Activated gamma-delta T cell (primary cell): ENCODE measurements at places on chromosomes 7 and 10.

DNA sequence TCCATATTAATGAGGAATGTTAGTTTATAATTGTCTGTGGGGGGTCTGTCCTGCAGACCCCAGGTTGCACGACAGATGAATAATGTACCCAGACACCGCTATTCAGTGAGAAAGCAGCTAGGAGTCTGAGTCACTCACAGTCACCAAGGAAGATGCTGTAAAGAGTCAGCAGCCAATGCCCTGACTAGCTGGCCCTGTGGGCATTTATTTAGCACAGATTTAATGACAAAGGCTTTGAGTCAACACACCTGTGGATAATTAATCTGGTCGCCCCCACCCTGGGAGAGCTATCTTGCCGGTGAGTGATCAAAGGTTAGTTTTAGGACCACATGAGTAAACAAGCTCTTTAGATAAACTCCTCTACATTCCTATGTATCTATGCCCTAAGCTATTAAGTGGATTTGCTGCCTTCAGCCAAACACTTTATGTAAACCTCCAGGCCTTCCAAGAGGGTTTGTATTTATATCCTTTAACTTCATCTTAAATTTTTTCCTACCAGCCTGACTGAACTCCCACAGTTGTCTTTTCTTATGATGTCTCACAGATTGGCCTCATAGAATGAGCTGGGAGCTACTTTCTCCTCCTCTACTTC lies 180.0 kb upstream of the ADCY1 start:
- no peak for DNase-seq

- no peak for DNase-seq
These were observed 131.9 kb downstream of the GRID1 start for GRCh38 chr10:86234541-86235270.

DNA sequence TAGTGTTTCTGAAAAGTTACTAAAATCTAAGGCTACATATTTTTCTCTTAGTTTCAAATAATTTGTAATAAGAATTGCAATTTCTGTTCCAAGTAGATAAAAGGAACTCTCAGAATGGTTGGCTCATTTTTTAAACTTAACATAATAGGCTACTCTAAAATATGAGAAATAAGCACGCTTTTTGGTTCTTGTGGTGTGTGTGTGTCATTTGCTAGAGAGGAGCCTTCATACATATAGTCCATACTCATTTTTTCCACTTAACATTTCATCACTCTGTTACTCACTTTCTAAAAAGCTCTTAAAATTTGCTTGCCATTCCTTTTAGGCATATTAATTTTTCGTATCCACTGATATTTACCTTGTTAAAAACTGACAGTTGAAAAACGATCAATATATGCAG lies 74.0 kb upstream of the VWDE start:
- DNase-seq: no peak

DNA sequence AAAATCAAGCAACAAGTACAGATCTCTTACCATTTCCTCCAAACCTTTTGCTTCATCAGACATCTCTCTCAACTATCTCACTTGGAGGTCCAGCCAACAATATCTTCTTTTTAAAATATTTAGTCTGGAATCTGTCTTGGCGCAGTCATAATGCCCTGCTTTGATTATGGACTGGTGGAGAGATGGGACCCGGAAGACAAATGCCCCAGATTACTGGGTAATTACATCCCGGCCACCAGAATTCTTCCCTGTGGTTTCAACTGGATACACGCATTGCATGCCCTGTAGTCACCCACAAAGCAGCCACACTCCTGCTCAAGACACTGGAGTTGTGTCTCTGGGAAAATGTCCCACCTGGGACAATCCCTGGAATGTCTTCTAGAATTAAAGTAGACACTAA lies 65.5 kb downstream of the BPGM start:
- no peak for DNase-seq

DNA sequence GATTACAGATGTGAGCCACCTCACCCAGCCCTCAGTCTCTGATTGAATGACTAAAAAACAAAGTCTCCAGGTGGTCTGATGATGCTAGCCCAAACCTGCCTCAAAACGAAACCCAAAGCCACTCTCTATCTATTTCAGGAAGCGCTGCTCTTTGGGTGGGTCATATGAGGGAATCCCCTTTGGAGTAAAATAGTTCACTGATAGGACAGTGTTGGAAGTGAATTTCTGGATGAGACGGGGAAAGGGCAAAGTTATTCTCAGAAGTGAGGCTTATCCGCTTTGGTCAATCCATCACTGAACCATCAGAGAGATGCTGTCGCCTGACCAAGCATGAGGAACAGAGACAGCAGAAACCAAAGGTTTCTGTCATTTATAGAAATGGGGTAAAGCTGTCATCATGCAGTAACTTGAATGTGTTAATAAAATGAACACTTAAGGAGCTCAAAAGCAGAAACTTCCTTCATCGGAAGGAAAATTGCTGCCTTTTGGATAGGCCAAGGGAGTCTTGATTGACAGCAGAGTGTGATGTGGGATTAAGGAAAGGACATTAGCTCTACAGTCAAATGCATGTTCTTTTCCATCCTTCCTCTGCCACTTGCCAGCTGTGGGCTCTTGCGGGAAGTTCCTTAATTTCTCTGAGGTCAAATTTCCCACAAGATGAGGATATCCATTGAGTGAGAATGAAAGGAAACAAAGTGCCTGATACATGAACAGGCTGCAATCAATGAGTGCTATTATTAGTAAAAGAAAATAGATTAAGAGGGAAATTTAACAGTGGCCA lies 64.9 kb upstream of the C1QL3 start:
- no peak for DNase-seq

DNA sequence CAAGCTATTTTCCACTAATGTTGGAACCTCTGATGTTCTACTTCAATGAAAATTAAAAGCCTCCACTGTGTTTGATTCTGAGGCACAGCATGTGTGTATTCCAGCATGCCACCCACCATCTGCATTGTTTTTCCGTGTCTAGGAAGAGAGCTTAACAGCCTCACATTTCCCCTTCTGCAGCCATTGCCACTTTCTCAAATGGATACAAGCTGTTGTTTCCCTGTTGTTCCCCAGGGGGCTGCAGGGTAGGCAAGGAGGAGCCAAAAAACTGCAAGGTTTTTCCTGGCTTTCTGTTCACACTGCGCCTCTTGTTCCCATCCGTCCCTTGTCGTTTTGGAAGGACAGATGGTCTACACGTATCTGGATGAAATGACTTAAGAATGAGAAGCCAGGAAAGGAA lies 72.3 kb upstream of the DNAJB12 start:
- DNase-seq: no peak

DNA sequence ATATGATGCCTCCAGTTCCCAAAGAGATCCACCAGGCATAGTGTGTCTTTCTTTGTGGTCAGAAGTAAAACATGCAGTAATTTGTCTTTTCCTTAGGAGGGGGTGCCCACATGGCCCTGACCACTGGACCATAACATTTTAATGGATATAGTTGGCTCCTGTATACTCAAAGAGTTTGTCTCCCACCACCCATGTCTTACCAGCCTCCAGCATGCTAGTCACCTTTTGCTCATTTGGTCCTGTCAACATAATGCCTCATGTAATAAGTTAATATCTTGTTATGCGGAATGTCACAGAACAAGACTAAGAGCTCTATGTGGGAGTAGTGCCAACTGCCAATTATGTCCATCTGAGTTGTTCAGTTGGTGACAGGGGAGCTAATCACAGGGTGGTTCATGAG lies 83.4 kb upstream of the IFRD1 start:
- DNase-seq: no peak

- DNase-seq: no peak
These were observed 376.2 kb upstream of the MGMT start for GRCh38 chr10:129090618-129091366.

DNA sequence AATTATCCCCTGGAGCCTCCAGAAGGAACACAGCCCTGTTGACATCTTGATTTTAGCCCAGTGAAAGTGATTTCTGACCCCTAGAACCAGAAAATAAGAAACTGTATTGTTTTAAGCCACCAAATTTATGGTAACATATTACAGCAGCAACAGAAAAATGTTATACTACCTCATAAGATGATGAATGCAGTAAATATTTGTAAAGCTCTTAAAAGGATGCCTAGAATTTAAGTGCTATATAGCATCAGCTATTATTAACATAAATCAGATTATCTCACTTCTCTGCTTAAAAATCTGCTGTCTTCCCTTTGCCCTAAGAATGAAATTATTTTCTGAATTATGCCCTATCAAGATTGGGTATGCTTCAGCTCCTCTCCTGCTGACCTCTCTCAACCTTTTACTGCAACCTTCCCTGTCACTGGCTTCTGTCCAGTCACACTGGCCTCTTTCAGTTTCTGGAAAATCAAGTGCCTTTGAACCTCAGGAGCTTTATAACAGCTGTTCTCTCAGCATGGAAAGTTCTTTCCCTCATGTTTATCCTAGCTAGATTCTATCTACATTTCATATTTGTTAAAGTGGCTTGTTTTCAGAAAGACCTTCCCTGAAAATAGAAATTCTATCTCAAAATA lies 78.9 kb downstream of the GPR37 start:
- DNase-seq: no peak

DNA sequence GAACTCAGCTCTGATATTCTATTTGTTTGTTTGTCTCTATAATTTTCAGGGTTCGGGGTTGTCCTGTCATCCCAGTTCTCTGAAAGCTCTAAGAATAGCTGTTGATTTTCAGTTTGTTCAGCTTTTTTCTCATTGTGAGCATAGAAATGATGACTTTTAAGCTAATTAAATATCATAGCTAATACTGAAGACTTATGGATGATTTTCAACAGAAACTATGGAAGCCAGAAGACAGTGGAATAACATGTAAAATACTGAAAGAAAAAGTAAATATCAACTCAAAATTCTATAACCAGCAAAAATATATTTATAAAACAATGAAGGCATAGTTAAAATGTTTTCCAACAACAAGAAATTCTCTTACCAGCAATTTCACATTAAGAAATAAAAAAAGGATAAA lies 96.4 kb upstream of the ETV1 start:
- no peak for DNase-seq

GRCh38 chr10:91206837-91207474 lies 13.5 kb upstream of the PCGF5 start:
- no peak for DNase-seq
